ENCODE measurements at places on chromosomes 6 and 20.

DNA sequence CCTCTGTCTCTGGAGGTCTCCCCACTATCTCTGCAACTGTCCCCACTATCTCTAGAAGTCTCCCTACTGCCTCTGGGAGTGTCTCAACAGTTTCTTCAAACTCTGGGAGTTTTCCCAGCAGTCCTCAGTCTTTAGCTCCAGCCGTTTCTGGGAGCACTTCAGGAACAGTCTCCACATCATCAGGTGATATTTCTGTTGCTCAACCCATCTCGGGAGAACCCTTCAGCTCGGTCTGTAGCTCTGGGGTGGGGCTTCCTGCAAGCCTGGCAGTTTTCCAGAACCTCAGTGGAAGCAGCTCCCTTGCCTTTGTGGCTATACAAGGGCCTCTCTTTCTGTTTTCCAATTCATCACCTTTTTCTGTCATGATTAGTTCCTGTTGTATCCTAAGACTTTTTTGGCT lies 3.0 kb upstream of the SFTA2 start:
- no peak for DNase-seq

- no peak for DNase-seq
Measured at GRCh38 chr6:134908906-134909516, 40.9 kb downstream of the ALDH8A1 start.

GRCh38 chr6:36594816-36595643 lies 868 bp downstream of the SRSF3 start:
- DNase-seq, result peak; percentile 35

DNA sequence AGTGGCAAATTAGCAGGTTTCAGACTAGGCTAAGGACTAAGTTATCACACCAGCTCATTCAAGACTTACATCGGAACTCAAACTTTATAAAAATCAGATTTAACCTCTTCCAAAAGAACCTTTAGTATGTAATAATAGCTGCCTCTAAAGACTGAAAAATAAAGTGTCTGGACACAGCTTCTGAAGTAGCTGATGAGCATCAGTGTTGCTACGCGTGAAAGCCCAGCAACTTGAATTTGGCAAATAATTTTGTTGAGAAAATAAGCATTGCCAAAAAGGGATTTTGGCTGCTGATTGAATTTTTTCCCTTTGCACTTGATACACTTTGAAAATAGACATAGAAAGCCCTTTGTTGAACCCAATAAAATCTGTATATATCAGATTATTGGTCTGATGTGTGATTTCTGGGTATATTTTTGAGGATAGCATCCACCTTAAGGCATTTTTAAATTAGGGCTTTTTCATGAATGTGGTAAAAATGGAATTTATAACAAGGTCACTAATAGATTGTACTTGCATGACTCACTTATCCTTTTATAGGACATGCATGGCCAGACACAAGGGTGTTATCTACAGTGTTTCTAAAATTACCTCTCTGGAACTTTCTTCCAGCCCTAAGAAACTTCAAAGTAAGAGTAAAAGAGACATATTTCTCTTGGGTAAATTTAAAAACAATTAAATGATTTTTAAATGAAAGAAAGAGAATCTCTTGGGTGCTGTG lies 350.4 kb downstream of the TENT5A start:
- no peak for DNase-seq

- no peak for DNase-seq
Measured at GRCh38 chr6:25787428-25787827, 32.9 kb downstream of the SLC17A4 start.

DNA sequence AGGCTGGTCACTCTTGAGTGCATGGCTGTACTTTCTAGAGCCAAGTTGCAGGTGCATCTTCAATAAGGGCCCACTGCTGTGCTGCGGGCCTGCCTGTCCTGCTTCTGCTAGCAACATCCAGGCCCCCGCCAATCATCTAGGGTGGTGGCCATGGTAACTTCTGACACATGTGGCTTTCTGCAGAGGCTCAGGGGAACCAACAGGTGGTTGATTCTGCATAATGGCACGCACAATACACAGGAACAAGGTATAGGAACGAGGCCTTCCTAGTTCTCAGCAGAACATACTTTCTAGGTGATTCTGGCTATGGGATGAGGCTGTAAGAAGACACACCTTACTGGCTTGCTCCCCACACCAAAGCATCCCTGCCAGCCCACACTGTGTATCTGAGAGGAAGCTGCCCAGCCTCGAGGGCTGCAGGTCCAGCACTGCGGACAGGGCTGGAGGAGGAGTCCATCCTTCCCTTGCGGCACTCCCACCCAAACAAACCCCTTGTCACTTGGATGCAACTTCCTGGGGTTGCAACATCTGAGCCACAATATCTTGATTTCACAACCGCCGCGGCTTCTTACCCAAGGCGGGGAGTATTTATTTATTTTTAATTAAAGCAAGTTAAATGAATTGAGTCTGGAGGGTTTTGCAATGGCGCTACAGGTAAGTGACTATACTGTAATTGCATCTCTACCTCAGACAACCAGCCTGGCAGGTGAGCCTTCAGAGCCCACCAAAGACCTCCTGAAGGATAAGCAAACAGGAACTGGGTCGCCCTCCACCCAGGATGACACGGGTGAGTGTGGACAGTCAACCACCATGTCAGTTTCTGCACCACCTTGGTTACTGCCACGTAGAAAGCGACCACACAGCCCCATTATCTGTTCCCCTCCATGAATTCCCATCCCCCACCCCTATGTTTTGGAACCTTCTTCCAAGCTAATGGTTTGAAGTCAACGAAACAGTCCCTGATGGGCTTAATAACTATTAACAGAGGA lies 49.6 kb downstream of the SULF2 start:
- DNase-seq, result no peak

GRCh38 chr20:59439243-59439642 lies 138.8 kb downstream of the EDN3 start:
- no peak for DNase-seq

DNA sequence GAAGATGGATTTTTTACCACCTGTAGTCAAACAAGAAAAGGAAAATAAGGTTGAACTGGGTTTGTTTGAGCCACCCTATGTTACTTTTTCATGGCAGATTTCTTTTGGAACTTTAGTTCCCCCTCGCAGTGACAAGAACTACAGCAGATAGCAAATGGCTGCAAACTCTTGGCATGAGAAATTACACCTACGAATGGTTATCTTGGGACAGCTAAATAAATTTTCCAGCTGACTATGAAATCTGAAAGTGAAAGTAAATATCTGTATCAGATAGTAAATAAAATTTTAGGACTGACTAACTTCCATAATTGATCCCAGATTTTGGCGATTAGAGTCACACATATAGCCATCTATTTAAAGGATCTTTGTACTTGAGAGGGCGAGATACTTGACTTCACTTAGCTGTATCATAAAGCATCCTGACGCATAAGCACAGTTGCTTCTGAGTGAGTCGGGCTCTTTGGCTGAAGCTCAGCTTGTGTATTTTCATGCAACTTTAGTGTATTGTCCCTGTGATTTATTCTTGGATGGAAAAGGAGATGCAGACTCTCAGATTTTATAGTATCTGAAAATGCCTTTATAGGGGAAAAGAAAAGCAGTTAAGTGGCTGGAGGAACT lies 125.3 kb upstream of the B3GAT2 start:
- no peak for DNase-seq

- no peak for DNase-seq
Measured at GRCh38 chr6:154367336-154367735, 10.7 kb upstream of the IPCEF1 start.

GRCh38 chr20:59771506-59772372 lies 161.7 kb downstream of the SYCP2 start:
- DNase-seq, result no peak

DNA sequence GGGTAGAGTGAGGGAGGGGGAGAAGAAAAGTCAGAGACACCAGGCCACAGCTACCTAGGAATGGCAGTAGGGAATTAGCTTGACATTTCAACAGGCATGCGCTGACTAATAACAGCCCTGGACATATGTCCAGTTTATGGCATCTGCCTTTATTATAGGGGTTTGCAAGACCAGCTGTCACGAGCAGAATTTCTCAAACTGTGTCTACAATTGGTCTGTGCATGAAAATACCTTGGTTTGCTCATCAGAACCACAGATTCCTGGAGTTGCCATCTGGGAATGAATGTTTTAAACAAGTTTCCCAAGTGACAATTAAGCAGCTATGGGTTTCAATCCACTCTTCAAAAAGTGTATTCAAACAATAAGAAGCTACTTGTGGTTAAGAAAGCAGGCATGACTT lies 110.3 kb upstream of the ENPP5 start:
- DNase-seq, result no peak

DNA sequence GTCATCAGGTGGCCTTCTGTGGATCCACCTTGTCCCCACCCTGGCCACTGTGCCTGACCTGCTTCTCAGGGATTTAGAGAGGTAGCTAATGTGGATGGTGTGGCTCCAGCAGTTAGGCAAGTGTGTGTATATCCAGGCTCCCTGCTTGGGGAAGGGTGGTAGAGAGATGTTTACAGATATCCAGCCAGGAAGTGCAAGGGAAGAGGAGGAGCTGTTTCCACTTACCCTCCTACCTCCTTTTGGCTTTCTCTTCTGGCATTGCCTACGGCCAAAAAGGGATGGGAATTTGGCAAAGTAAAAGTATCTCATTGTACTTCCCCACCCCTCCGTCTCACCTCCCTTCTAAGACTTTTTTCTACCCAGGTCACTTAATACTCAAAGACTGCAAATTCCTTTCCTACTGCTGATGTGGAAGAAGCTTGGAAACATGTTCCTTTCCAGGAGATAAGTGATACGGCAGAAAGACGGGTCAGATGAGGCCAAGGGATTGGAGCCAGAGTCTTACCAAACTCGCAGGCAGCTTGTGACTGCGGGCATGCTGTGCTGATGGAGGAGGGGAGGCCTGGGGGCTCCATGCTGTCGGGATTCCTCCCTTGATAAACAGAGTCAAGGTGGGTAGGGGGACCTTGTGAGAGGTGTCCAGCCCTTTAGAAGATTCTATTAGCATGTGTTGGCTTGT lies 253.4 kb downstream of the PRL start:
- DNase-seq, result no peak

- DNase-seq, result no peak
Measured at GRCh38 chr6:112225691-112226090, 28.7 kb downstream of the LAMA4 start.

DNA sequence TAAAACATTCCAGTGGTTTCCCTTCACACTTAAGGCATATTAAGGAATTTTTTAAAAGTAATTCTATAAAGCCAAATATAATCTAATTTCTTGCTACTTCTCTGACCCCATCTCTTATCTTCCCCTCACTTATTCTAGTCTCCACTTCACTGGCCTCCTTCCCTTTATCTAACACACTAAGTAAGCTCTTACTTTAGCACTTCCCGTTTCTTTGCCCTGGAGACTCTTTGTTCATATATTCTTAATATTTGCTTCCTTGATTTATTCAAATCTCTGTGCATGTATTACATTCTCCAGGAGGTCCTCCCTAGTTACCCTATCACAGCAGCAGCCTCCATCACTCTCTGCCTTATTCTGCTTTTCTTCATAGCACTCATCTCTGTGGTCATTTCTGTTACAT lies 20.3 kb downstream of the GTPBP2 start:
- DNase-seq, result no peak

- DNase-seq, result no peak
Measured at GRCh38 chr6:43780293-43780692, 10.3 kb downstream of the VEGFA start.

DNA sequence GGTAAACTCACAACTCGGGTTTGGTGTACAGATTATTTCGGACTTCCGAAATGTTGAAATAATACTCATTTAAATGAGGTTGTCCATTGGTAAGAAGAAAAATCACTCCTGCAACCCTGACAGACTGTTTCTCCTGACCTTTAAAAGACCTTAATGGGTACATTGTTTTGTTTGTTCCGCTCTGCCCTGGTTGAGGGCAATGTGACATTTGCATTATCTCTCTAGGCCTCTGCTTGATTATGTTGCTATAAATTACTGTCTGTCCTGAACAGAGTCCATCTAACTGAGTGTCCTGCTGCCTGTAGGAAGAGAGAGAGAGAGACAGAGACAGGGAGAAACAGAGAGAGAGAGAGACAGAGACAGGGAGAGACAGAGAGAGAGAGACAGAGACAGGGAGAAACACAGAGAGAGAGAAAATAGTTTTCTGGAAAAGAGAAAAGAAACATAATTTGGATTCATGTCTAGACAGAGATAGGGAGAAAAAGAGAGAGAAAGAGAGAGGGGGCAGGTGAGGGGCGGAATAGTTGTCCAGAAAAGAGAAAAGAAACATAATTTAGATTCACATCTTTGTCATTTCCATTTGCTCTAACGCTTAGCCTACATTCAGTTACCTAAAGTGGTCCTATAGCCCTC lies 83.2 kb downstream of the SHLD1 start:
- DNase-seq, result no peak

GRCh38 chr20:35002426-35003210 lies 47.0 kb downstream of the MYH7B start:
- no peak for DNase-seq
